Inflammatory macrophage (primary cell): ENCODE measurements at places on chromosomes 12 and 14.
A peak's percentile ranks its signal among the peaks of the same experiment; 100 is the strongest.

GRCh38 chr12:2341871-2342270, 289.1 kb downstream of the CACNA1C start:
- peak; percentile 84 for DNase-seq

GRCh38 chr12:50222275-50222783, 55.2 kb upstream of the CERS5 start:
- DNase-seq: peak; percentile 67

DNA sequence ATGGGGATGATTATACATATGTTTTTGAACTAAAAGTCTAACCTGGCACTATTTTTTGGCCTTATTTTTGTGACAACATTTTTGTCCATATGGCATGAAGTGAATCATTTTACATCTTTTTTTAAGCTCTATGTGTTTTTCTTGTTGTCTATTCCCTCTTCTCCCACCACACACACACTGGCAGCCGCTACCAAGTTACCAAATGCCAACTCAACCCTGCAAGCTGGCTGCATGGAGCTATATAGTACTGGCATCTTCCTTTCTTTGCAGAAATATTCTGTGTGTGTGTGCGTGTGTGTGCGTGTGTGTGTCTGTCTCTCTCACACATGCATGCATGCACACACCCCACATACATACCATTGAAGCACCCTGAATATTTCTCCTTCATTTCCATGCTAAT, 278.9 kb upstream of the SOX5 start:
- no peak for DNase-seq

DNA sequence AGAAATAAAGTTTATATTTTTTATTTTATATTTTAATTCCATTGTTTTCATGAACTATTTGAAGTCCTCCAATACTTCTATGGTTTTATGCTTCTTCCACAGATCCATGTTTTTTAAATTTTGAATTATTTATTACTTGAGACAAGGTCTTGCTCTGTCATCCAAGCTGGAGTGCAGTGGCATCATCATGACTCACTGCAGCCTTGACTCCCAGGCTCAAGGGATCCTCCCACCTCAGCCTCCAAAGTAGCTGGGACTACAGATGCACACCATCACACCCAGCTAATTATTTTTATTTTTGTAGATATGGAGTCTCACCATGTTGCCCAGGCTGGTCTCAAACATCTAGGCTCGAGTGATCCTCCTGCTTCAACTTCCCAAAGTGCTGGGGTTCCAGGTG, 28.8 kb upstream of the DLGAP5 start:
- DNase-seq: no peak

GRCh38 chr12:117294189-117294603, 67.2 kb downstream of the NOS1 start:
- no peak for DNase-seq
